Activated T-cell treated with anti-CD3 and anti-CD28 coated beads, Interleukin-2, amount 50 U/mL, for 24 hours (primary cell): ENCODE measurements at places on chromosomes 7 and 10.

DNA sequence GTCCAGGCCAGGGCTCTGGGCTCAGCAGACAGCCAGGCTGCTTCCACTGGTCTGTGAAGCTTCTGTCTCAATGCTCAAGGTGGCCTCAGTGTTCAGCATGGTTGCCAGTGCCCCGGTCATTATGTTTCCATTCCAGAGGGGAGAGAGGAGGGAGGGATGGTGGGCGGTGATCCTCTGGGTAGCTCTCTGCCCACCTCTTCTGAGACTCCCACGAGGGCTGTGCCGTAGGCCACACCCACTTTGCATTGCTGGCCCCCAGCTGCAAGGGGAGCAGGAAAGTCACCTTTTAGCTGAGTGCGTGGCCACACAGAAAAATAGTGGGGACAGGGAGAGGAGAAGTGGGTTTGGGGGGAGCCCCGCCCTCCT lies 42.5 kb downstream of the FOXK1 start:
- peaks cover 66% of the 10 kb centered on the region for H3K36me3 ChIP-seq
- no peaks in the 10 kb centered on the region for H3K27me3 ChIP-seq
- peaks cover 67% of the 10 kb centered on the region for H3K4me1 ChIP-seq

DNA sequence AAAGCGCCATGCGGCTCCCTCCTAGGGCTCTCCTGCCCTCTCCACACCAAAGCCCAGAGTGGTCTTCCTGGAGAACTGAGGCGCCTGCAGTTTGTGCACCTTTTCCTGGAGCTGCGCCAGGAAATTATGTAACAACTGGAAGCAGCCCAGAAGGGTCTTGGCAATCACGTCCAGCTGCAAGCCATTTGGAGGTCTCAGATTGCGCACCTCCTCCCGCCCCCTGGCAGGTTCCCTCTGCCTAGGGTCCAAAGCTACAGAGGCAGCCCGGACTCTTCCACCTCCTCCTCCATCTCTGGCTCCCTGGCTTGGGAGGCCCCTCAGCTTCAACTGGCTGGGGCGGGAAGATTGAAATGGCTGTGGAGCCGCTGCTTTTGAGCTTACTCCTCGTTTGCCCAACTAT lies 34.0 kb upstream of the SFTPD start:
- H3K36me3 ChIP-seq: no peaks in the 10 kb centered on the region
- no peak overlapping the region for H3K4me3 ChIP-seq
- H3K27me3 ChIP-seq: peaks cover 83% of the 10 kb centered on the region
- no peak overlapping the region for H3K27ac ChIP-seq

DNA sequence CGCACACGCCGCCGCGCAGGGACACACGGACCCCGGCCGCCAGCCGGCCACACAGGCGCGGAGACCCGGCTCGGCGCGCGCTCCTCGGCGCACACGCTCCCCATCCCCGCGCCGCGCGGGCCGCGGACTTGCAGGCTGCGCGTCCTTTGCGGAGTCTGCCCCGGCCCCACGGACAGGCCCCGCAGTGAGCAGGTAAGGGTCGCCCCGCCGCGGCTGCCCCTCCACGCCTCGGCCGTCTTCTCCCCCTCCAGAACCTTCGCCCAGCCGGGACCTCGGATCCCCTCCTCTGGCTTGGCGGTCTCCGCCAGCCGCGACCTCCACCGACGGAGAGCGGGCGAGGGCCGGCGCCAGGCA lies 356 bp downstream of the ADCYAP1R1 start:
- H3K27me3 ChIP-seq: peaks cover 53% of the 10 kb centered on the region
- no peak overlapping the region for H3K27ac ChIP-seq
- H3K4me3 ChIP-seq: no peak overlapping the region

GRCh38 chr7:30395676-30396075 lies 82.9 kb downstream of the NOD1 start:
- H3K27ac ChIP-seq: no peak overlapping the region
- no peak for DNase-seq
- peaks cover 1% of the 10 kb centered on the region for H3K4me1 ChIP-seq

DNA sequence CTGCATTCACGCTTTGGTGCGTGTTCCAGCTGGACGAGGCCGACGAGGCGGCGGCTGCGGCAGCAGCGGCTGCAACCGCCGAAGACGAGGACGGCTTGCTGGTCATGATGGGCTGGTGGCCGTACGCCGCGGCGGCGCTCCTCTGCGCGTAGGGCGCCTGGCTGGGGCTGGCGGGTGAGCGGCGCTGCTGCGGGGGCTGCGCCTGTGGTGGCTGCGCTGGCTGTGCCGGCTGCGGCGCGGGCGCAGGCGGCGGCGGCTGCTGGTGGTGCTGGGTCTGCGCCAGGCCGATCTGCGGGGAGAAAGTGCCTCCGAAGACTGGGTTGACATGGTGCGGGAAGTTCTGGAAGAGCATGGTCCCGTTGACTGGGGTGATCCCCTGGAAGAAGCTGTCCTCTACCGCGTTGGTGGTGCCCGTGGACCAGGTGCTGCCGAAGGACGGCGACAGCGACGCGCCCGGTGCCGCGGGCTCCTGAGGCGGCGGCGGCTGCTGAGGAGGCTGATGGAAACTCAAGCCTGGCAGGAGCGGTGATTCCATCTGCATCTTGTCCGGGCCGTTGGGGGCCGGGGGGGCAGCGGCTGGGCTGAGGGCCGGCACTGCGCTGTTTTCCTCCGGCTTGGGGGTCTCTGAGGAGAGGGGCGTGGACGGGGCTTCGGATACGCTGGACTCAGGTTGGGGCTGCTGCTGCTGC lies 51.1 kb downstream of the CPEB3 start:
- peaks cover 6% of the 10 kb centered on the region for H3K36me3 ChIP-seq
- peaks cover 19% of the 10 kb centered on the region for H3K27me3 ChIP-seq
- peak; percentile 68 for DNase-seq

GRCh38 chr10:133441780-133442179 lies 12.0 kb upstream of the SCART1 start:
- H3K27me3 ChIP-seq: peaks cover 3% of the 10 kb centered on the region
- peaks cover 25% of the 10 kb centered on the region for H3K4me1 ChIP-seq
- H3K4me3 ChIP-seq: peak overlapping the region; percentile 56
- no peak overlapping the region for H3K27ac ChIP-seq
- H3K36me3 ChIP-seq: peaks cover 5% of the 10 kb centered on the region
- DNase-seq: no peak

GRCh38 chr10:18340496-18341051 lies 200.3 kb downstream of the CACNB2 start:
- no peak overlapping the region for H3K27ac ChIP-seq
- H3K36me3 ChIP-seq: no peaks in the 10 kb centered on the region
- H3K27me3 ChIP-seq: no peaks in the 10 kb centered on the region
- no peak for DNase-seq

DNA sequence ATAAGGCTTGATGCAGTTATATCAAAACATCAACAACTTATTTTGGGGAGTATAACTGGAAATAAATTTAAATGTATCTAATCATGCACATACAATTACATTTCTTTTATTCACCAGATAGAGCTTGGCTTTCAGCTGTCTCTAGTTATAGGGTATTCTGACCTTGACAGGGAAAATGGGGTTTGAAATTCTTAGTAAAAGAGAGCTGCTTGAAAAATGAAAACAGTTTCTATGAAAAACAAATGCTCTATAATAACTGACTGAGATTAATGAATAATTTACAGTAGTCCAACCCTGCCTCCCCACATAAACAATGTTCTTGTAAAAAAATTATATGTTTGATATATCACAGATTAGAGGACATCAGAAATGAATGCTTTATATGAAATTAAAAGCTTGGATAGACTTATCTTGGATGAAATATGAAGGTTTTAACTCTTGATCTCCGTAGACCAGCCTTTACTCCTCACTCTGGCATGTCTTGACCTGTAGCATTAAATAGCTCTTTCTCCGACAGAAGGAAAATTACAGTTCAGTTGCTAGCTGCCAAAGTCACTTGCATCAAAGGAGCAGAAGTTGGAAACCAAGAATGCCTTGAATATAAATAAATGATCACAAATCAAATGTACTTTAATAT lies 32.1 kb downstream of the VWC2 start:
- H3K36me3 ChIP-seq: no peaks in the 10 kb centered on the region
- no peak overlapping the region for H3K27ac ChIP-seq
- H3K4me1 ChIP-seq: no peaks in the 10 kb centered on the region
